ENCODE measurements at places on chromosomes 11 and 22.

DNA sequence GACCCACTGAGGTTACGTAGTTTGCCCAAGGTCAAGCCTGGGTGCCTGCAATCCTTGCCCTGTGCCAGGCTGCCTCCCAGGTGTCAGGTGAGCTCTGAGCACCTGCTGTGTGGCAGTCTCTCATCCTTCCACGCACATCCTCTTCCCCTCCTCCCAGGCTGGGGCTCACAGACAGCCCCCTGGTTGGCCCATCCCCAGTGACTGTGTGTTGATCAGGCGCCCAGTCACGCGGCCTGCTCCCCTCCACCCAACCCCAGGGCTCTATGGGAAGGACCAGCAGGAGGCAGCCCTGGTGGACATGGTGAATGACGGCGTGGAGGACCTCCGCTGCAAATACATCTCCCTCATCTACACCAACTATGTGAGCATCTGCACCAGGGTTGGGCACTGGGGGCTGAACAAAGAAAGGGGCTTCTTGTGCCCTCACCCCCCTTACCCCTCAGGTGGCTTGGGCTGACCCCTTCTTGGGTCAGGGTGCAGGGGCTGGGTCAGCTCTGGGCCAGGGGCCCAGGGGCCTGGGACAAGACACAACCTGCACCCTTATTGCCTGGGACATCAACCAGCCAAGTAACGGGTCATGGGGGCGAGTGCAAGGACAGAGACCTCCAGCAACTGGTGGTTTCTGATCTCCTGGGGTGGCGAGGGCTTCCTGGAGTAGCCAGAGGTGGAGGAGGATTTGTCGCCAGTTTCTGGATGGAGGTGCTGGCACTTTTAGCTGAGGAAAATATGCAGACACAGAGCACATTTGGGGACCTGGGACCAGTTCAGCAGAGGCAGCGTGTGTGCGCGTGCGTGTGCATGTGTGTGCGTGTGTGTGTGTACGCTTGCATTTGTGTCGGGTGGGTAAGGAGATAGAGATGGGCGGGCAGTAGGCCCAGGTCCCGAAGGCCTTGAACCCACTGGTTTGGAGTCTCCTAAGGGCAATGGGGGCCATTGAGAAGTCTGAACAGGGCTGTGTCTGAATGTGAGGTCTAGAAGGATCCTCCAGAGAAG is 1.6 kb downstream of the GSTP1 start:
- DNase-seq: no peak

- DNase-seq: no peak
These were observed 385.5 kb upstream of the ANO5 start for GRCh38 chr11:21807350-21807749.

- peak; percentile 29 for DNase-seq
These were observed 146.2 kb upstream of the RASSF10 start for GRCh38 chr11:12862696-12863469.

- no peak for DNase-seq
These were observed 19.4 kb upstream of the TSKU start for GRCh38 chr11:76763573-76764346.

- no peak for DNase-seq
These were observed 208.5 kb upstream of the GRIA4 start for GRCh38 chr11:105401269-105401809.

DNA sequence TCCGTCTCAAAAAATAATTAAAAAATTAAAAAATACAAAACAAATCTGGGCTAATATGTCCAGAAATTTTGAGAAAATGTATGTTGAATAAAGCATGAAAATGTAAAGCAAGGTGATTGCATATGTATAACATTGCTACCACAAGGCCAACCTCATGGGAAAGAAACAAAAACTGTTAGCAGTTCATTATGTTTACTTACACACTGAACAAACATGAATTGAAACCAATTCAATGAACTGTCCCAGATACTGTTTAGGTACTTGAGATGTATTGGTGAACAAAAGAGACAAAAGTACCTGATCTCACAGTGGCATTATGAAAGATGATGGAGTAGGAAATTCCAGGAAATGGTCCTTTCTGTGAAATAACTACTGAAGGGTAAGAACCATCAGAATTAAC is 43.8 kb upstream of the IGLL5 start:
- DNase-seq: no peak

DNA sequence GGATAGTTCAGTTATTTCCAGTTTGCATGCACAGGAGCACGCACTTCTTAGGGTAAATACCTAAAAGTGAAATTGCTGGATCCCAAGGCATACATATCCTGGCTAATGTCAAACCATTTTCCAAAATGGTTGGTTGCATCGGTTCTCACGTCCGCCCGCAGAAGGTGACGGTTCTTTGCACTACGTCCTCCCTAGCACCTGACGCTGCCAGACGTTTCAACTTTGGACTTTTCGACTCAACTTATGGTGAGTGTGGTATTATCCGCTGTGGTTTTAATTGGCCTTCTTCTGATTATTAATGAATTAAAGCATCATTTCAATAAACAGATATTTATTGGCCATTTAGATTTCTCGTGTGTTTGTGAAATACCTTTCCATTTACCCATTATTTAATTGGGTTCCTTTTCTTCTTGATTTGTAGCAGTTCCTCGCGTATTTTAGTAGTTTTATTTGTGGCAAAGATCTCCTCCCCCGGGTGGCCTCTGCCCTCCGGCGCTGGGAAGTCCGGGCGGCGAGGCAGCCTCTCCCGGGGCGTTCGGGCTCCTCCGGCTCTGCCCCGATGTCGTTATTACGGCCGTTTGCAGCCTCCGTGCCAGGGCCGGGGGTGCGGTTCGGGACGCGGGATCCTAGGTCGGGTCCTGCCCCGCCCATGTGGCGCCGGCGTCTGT is at the start of gene JHY:
TSS of gene JHY (plus strand) at position 571 of the 668 bp plus-strand sequence. CDS start 3,091 bp downstream, outside the sequence.
- DNase-seq: peak; percentile 29

DNA sequence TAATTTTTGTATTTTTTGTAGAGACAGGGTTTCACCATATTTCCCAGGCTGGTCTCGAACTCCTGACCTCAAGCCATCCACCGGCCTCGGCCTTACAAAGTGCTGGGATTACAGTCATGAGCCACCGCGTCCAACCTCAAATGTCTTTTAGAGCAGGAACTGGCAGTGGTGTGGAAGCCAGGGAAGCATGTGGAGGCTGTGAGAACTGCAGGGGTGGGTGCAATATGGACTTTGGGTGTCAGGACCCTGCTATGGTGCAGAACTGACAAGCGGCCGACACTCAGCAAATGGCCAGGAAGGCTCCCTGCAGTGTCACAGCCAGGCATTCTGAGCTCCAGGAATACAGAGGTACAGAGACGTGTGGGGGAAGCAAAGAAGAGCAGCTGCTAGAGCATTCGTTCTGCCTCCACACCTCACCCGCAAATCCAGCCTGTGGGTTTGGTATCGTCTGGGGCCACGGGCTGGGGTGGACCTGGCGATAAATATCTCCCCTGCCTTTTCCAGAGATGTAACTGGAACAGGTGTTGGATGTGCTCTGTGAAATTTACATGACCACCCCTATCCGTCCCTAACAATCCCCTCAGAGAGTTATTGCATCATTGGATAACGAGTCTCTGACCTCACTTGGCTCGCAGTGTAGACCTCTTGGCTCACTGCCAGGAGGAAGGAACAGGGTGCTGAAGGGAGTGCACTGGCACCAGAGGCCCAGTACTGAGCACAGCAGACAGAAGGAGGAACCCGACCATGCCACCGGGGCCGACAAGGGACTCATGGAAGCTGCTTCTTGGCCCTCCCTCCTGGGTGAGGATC is 624.7 kb upstream of the B3GAT1 start:
- no peak for DNase-seq

- DNase-seq: no peak
These were observed 6.3 kb downstream of the DEPDC7 start for GRCh38 chr11:33021937-33022336.

DNA sequence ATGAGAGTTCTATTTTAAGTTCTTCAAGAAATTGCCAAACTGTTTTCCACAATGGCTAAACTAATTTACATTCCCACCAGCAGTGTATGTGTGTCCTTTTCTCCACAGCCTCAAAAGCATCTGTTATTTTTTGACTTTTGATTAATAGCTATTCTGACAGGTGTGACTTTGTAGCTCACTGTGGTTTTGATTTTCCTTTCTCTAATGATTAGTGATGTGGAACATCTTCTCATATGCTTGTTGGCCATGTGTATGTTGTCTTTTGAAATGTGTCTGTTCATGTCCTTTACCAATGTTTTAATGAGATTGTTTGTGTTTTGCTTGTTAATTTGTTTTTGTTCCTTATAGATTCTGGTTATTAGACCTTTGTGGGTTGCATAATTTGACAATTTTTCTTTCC is 18.0 kb upstream of the RAB38 start:
- no peak for DNase-seq

DNA sequence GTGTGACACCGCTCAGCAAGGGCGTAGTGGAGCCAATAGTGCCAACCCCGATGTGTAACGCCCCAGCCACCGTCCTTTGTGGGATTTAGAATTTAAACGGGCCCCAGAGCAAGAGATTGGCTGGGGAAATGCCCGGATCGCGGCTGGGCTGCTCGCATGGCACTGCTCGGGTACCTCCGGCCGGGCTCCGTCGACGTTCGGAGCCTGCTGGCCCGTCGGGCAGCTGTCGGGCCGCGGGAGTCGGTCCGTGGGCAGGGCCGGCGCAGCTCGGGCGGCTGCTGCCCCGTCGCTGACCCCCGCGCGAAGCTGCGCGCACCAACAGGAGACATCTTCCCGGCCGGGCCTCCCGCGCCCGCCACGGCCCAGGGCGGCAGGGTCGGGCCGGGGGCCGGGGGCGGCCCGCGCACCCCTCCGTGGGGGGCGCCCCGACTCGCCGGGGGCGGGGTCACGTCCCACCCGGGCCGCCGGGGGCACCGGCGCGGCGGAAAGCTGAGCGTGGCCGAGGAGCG is 1.3 kb upstream of the KDM2A start:
- no peak for DNase-seq

DNA sequence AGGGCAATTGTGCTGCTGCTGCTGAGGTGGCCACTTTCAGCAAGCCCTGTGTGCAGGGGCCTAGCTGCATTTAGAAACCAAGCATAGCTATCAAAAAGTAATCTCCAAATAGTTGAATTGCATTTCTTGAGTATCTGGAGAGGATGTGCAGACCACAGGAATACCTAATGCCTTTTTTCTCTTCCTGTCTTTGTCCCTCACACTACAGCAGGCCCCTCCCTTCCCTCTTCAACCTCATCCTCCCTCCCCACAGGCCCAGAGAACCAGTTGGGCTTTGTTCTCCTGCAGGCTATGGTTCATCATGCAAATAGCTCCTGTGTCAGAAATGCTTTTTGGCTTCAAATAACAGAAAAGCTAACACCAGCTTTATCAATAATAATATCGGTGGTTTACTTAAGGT is 47.7 kb downstream of the DKK3 start:
- no peak for DNase-seq

DNA sequence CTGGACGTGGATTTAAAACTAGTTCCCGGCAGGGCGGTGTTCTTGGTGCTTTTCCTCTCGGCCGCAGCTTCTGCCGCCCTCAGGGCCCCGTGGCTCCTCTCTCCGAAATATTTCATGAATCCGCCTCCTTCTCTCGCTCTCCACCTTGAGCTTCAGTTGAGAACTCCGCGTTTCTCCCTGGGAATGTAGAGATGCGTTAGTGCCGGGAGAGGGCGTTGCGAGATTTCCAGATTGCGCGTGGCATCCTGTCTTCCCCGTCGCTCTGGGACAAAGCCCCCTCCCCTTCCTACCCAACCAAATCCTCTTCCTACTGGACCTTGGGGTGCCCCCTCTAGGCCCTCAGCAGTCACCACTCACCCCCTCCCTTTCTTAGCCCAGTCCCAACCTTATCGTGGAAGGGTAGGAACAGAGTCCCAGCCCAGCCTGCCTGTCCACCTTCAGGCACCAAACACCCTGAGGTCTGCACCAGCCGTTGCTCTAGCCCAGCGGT is 15.5 kb upstream of the RAC2 start:
- DNase-seq: no peak

- no peak for DNase-seq
These were observed 103.9 kb downstream of the ARL14EP start for GRCh38 chr11:30426781-30427180.

DNA sequence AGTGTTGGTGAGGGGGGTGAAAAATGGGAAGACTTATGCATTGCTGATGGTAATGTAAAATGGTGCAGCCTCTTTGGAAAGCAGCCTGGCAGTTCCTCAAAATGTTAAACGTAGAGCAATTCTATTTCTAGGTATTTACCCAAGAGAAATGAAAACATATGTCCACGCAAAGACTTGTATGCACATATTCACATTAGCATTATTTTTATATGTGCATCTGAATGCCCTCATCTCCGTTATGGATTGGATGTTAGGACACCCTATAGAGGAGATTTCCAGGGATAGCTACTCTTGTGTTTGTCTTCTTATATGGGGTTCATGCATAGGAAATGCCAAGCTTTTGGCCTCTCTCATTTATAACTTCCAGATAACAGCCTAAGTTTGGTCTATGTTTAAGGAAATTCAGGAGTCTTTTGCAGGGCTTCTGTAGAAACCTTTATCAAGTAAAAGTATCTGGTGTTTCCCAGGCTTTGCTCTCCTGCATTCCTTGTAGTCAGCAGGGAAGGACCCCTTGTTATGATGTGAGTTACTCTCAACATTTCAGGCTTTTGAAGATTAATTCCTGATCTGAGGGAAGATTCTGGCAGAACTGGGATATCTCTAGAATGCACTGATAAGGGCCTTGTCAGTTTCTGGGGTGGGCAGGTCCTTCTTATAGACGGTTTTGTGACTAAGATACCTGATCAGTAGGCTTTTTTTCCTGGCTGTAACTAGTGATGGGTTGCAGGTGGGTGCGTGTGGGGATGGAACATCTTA is 116.8 kb downstream of the TEAD1 start:
- no peak for DNase-seq

GRCh38 chr11:12397931-12398334 is 20.6 kb downstream of the PARVA start:
- peak; percentile 81 for DNase-seq

- no peak for DNase-seq
These were observed 76.2 kb downstream of the SLC1A2 start for GRCh38 chr11:35343033-35343598.

- no peak for DNase-seq
These were observed 335.3 kb downstream of the FAM181B start for GRCh38 chr11:82398300-82398815.

DNA sequence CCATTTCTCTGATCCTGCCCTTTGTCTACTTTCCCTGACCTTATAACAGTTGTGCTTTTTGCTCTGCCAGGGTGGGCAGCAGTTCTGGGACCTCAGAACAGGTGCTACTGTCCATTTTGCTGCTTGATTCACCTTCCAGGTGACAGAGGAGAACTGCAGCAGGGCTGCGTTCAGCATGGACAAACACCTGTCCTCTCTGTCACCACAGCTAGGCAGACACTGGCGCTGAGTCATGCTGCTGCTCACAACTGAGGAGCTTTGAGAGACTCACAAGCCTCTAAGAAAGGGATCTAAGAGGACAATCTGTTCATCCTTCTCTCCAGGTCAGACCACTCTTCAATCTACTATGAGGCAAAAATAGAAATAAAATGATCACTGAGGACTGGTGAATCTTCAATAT is 1144.5 kb upstream of the CCDC90B start:
- DNase-seq: no peak

DNA sequence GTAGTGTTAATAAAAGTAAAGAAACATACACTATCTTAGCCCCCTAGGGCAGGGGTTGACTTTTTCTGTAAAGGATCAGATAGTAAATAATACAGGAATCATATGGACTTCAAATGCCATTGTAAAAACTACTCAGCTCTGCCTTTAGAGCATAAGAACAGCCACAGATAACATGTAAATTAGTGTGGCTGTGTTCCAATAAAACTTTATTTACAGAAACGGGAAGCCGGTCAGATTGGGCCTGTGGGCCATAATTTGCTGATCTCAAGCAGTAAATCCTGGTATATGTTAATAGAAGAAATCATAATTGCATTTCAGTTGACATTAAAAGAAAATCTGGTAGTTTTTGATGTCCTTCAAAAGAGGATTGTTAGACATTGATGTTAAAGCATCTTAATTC is 76.5 kb downstream of the ZC3H12C start:
- DNase-seq: no peak
